ENCODE measurements at places on chromosomes 3 and 15.

GRCh38 chr3:43774799-43775198, 84.1 kb downstream of the ABHD5 start:
- DNase-seq: no peak

- peak; percentile 31 for DNase-seq
Observed at GRCh38 chr15:72319360-72319984, 485 bp downstream of the CELF6 start.

DNA sequence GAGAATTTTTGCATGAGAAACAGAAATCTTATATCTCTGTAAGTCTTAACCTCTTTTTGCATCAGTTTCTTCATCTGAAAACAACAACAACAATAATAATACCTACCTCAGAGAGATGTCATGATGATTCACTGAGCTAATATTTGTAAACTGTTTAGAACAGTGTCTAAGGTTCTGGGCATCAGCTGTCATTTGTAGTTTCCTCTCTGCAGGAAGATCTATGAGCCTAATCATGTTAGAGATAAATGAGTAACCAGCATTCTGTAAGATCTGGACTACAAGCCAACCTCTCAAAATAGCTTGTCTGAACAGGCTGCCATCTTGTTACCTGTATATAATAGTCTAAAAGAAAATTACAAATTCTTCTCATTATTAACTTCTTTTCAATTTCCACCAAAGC, 383.0 kb upstream of the RORA start:
- DNase-seq: no peak

- DNase-seq: peak; percentile 31
Observed at GRCh38 chr3:160225176-160226025, at the start of gene C3orf80. Gene C3orf80 (plus strand): TSS chr3:160225422. CDS start chr3:160225636, 214 bp downstream.

DNA sequence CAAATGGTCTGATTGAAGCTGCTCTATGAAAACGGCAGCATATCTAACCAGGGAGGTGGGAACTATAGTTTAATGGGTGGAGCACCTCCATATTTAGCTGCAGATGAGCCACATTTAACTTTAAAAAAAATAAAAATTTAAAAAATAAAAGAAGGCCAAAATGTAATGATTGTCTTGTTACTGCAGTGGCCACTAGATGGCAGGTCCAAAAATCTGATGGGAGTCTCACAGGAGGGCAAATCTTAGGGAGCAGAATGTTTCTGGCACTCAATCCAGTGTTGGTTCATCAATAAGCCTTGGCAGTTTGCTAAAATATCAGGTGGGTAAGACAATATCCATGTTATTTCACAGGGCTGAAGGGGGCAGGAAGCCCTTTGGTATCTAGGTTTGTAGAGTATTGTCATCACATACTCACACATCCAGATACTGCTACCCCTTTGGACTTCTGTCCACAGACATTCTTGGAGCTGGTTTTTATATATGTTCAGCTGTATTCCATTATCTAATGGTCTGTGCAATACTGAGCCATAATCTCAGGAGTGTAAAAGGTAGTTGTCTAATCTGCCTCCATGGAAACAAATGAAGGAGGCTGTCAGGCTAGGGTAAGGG, 233.3 kb downstream of the TIGIT start:
- DNase-seq: no peak

DNA sequence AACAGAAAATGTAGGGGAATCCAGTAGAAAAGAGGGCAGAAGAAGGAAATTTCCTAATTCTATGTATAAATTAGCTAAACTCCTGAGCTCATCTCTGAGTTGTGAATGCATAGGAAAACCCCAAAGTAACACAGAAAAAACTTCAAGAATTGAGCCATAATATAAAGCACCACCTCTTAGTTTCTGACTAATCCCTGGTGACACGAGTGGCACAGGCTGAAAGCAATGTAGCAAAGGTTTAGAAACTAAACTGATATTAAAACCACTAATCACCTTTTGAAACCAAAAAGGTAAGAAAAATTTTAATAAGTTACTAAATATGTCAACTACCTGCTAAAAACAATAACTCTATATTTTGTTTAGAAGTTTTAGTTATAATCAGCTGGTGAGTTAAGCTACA, 255.6 kb upstream of the NECTIN3 start:
- no peak for DNase-seq

DNA sequence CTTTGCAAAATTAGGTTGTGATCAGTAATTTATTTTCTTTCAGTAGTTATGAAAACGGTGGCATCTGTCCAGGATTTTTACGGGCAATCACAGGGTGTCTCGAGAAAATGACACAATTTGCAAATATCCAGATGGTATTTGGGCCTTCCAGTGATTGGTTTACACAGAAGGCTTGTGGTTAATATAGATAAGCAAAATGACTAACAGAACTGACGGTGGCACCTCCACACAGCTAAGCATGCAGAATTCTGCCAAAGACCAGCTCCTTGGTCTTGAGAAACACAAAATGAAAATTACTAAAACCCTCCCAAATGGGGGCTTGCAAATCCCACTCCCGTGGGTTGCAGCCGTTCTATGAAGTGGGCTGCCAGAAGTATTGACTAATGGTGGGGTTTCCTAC, 5.5 kb downstream of the ARHGEF3 start:
- DNase-seq: no peak

DNA sequence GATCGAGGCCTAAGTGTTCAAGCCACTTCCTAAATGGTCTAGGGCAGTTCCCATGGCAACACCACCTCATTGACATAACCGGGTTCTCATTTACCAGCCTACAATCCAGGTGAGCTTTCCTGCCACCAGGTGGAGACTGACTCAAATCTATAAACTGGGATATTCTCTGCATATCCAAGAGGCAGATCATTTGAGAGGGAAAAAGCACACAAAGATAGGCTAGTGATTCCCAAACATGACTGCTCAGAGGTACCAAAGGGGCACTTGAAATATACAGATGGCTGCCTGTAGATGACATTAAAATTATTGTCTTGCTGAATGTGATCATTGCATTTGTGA, 141.3 kb upstream of the PROK2 start:
- DNase-seq: no peak

DNA sequence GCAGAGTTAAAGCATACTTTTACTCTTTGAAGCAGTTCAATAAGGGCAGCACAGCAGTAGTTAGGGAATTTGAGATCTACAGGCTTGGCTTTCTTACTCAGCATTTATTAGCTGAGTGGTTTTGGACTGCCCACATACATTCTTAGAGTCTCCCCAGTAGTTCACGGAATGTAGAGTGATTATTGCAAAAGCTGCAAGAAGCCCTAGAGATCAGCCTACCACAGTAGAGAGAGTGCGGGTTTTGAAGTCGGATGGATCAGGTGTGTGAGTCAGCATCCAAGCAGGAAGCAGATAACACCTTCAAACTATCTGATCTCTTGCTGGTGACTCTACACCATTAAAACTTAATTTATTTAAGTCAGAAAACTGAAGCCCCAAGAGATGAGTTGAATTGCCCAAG, 171.9 kb downstream of the SYNPR start:
- DNase-seq: no peak

DNA sequence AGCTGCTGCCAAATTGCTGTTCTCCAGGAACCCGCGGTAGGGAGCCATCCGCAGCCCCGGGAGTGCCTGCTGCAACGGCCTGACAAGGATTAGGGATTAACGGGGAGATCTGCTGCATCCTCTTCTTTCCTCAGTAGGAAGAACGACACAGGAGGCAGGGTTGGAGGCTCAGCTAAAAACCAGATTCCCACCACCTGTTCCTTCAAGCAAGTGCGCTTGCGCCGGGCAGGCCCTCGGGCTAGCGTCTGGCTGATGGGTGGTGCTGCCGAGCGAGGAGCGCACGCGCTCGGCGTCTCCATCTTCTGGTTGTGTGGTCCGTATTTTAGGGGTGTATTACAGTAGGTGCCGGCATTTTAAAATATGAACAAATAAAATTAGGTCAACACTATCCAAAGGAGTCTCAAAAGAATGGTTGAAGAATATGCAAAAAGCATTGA, 25.4 kb upstream of the SLC25A26 start:
- no peak for DNase-seq

DNA sequence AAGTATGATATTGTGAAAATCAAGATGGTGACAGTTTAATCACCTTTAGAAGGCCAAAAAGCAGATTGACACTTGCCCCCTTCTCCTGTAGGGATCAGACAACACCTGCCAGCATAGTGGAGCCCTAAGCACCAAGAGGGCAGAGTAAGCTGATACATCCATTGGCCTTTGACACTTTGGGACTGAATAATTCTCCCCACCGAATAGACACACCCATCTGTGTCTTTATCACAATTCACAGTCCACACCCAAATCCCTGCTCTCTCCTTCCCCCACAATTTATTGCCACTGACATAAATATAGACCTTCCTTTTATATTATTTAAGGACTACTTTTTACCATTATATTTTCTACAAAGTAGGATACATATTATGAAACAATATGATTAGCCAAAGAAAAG, 3.1 kb upstream of the WDR49 start:
- no peak for DNase-seq

DNA sequence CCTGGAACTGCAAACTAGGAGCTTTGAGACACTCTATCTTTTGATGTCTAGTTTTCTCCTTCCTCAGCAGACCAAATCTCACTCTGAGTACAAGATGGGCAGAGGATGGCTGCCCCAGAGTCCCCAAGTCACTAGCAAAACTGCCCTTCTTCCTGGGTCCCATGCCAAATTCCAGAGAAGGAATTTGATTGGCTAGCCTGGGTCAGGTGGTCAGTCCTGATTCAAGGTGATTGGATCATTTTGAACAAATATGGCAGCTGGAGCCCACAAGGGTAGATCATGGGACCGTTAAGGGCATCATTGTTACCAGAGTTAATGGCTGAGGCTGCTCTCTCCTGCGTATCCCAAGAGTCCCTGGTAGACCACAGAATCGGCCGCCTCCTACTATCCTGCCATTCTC, 21.7 kb downstream of the SLC6A1 start:
- DNase-seq: no peak

DNA sequence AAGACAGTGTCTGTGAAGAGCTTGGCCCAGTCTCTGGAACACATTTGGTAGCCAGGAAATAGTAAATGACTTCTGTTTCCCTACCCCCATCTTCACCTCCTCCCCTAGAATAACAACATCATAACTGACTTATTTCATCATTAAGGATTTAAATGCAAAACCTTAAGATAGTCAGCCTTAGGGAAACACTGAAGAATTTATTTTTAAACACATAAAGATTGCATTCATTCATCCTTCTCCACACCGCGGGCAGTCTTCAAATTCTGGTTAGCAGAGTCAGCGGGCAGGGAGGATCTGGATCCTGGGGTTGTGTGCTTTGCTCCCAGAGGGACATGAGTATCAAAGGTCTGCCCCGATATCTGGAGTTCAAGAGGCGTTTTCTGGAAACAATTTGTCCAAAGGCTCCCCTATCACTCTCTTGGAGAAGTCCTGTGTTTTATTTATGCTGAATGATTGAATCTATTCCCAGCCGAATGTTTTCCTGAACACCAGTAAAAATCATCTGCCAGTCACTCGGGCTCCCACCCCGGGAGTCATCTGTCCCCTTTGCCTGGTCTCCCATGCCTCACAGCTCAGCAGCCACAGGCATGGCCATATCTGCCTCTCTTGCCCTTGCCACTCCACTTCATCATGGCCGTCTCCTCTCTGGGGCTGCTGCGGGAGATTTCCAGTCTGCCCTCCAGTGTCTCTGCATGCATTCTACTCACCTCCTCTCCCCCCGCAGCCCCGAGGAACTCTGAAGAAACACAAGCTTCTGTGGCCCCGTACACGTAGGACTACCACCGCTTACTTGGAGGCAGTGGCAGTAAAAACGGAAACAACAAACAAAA, 234.7 kb upstream of the CTDSPL start:
- DNase-seq: no peak

GRCh38 chr3:41907330-41908073, 54.4 kb downstream of the ULK4 start:
- no peak for DNase-seq

- DNase-seq: no peak
Observed at GRCh38 chr3:49779358-49780079, 6.8 kb downstream of the IP6K1 start.

DNA sequence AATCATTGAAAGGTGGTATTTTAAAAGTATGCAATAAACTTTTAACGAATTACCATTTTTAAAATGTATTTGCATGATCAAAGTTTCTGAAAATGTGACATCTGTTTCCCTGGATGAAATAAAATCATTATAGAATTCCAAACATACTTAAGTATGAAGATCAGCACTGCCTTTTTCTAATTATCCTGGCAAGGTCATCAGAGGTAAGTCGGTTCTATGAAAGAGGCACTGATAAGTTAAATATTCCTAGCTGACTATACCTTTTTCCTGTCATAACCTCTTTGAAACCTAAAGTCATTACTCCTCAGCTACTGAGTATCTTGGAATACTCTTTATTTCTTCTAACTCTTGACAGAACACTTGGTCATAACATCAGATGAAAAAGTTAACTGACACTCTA, 406.1 kb upstream of the ALCAM start:
- DNase-seq: no peak

DNA sequence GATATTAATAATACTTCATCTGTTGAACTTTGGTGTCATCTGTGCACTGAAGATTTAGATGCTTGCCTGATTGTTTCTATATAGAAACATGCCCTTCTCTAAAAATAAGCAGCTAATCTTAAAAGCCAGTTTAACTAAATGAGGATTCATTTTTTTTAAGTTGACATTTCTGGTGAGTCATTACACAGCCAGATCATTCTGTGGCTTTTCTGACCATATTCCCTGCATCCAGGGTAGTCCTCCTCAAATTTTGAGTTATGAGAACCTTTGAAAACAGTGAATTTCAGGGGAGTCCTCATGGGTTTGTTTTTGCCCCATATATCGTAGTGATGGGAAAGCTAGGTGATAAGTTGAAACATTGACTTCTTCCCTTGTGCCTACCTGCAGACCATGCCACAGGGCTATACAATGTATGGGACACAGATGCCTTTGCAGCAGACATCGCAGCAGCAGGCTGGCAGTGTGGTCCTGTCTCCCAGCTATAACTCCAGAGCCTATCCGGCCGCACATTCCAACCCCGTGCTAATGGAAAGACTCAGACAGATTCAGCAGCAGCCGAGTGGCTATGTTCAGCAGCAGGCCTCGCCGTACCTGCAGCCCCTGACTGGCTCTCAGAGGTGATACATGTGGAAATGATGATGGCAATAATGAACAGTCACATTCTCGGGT, 26.5 kb upstream of the P2RY12 start:
- DNase-seq: no peak

GRCh38 chr3:194672876-194673275, 885 bp upstream of the LSG1 start:
- no peak for DNase-seq

GRCh38 chr3:9066775-9067174, 103.5 kb upstream of the RAD18 start:
- no peak for DNase-seq

GRCh38 chr15:38563723-38564519, 693 bp downstream of the RASGRP1 start:
- peak; percentile 85 for DNase-seq
